Thyroid gland (tissue), 4 donors: ENCODE measurements at places on chromosomes 12 and 14. TPM values are rescaled to one million over a fixed set of nuclear protein-coding genes. Genes with fewer than 3 reads are reported as not detected.

DNA sequence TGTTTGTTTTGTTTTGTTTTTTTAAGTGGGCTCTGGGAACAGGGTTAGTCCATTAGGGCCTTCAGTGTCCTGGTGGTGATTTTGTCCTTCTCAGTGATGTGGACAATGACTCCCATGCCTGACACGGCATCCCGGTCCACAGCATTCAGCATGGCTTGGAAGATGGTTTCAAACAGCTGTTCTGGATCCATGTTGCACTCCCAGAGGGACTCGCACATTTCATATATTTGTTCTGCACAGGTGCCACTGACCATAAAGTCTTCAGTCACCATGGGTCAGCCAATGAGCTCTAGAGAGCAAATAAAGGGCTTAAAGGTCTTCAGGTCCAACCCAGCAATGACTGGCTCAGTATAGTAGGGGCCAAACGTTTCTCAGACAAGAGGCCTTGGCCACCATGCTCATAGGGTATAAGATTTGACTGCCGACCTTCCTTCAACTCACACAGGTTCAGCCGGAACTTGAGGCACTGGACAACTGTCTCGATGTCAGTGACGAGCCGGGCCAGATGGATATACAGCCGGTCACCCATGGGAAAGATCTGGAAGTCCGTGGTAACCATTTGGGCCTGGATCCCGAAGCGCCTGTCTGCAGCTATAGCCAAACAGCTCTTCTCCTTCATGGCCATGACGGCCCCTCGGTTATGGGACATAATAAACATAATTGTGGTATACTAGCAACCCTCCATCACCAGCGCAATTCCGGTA, 18.0 kb downstream of the OR10P1 start:
- no peaks in the 10 kb centered on the region for H3K27me3 ChIP-seq
- no peak for DNase-seq
- H3K4me1 ChIP-seq: no peaks in the 10 kb centered on the region
- H3K27ac ChIP-seq: no peak overlapping the region

The CLEC1A gene
- 9.7 TPM for total RNA-seq

GRCh38 chr14:52070051-52070431, 1.2 kb upstream of the NID2 start:
- H3K4me3 ChIP-seq: peak overlapping the region; percentile 79
- no peaks in the 10 kb centered on the region for H3K27me3 ChIP-seq
- peaks cover 49% of the 10 kb centered on the region for H3K4me1 ChIP-seq
- no peak for DNase-seq
- no peaks in the 10 kb centered on the region for H3K36me3 ChIP-seq

DNA sequence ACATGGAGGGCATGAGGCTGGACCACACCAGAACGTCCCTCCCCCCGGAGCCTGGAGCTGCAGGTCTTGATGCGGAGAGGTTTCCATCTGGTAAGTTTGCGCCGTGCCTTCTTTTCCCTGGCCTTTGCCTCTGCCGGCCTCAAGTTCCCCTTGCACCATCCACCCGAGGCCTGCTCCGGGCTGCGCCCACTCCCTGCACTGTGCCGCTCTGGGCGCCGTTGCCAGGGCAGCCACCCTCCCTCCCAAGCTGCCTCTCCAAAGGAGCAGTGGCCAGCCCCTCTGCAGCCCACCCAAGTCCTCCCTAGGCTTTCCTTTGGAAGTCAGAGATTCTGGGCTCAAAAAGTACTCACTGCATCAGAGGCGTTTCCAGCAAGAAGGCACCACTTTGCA, 46.2 kb upstream of the MEG3 start:
- no peaks in the 10 kb centered on the region for H3K4me1 ChIP-seq
- no peak for DNase-seq

DNA sequence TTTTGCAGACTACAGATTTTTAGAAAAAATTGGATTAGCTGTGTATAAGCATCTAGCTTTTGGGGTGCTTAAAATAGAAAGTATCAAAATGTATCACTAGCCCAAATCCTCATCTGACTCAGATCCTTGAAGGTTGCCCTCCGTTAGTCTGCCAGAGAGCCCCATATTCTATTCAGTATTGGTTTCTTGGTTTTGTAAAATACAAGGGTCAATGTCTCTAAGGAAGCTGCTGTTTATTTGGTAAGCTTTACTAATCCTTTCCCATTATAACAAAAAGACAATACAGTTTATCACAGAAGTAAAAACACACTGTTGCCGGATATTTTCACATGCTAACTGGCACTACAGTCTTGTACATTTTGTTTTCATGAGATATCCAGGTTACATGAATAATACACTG, 92.8 kb upstream of the PTHLH start:
- H3K4me3 ChIP-seq: no peak overlapping the region
- H3K27ac ChIP-seq: no peak overlapping the region
- no peaks in the 10 kb centered on the region for H3K27me3 ChIP-seq
- H3K36me3 ChIP-seq: no peaks in the 10 kb centered on the region
- DNase-seq: no peak

DNA sequence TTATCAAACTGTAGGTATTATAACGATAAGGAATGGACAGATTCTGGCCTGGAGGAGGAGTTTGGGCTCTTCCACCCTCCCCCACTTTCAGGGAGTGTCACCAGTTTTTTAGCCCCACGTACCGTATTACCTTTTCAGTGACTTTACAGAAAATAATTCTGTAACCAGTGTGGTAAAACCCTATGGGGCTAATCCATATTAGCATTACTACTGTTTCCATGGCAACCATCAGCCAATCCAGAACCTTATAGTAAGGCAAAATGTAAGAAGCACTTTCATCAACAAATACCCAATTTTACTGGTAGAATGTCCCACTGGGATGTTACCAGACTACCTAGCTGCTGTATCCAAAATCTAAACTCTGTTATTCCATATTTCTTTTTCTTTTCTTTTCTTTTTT, 50.7 kb downstream of the BICDL1 start:
- no peak overlapping the region for H3K4me3 ChIP-seq
- no peak overlapping the region for H3K27ac ChIP-seq
- DNase-seq: no peak
- no peaks in the 10 kb centered on the region for H3K27me3 ChIP-seq
- no peaks in the 10 kb centered on the region for H3K36me3 ChIP-seq
